Activated T-cell treated with anti-CD3 and anti-CD28 coated beads, Interleukin-2, amount 50 U/mL, for 72 hours (primary cell): ENCODE measurements at places on chromosomes 16 and 17. TPM values are rescaled to one million over a fixed set of nuclear protein-coding genes. Genes with fewer than 3 reads are reported as not detected.

Gene DNAH2
- 0.07 TPM for total RNA-seq

Gene HS3ST3A1
- 0.72 TPM for total RNA-seq

Gene ZNF19
- total RNA-seq: 4.5 TPM

Gene FAM20A
- not detected for total RNA-seq

Gene CCDC137
- total RNA-seq: 46.5 TPM

Gene MT1F
- total RNA-seq: 39.1 TPM

Gene DCTPP1
- 56.5 TPM for total RNA-seq

Gene ITGB3
- total RNA-seq: not detected

Gene AXIN2
- total RNA-seq: 5.9 TPM

Gene TAC4
- not detected for total RNA-seq

Gene MT2A
- 391 TPM for total RNA-seq

Gene SLC5A2
- total RNA-seq: not detected

DNA sequence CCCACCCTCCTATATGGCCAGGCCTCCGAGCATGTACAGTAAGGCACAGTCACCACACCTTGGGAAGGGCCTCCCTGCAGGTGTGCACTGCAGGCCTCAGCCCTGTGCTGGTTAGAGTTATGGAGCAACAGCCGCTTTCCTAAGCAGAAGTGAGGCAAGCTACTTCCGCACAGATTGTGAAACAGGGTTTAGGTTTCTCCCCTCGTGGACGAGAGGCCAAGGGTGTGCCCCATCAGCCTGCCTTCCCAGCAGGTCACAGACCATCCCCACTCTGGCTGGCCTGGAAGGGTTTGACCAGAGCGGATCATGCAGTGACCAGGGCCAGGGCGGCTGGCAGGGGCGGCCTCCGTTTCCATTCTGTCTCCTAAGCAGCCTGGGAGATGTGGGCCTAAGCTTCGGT is 4.7 kb downstream of the MSRB1 start:
- no peak overlapping the region for H3K27ac ChIP-seq
- H3K27me3 ChIP-seq: no peaks in the 10 kb centered on the region
- H3K4me3 ChIP-seq: no peak overlapping the region
- DNase-seq: no peak

DNA sequence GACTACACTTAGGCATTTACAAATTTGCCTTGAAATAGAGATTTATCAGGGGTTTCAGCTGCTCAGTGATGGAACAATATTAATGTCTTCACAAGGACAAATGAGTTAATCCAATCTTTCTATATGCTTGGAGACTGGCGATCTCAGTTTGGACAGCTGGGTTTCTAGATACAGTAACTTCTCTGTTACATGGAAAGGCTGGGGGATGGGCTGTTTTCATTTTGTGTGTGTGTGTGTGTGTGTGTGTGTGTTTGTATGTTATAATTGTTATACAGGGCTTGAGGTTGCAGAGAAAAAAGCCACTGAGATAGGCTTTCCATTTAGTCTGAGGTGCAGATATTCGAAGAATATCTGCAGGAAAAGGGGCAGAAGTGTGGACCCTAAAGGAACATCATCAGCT is 359.3 kb upstream of the SALL1 start:
- H3K4me1 ChIP-seq: no peaks in the 10 kb centered on the region
- DNase-seq: no peak
- no peaks in the 10 kb centered on the region for H3K27me3 ChIP-seq
- no peak overlapping the region for H3K27ac ChIP-seq
- no peak overlapping the region for H3K4me3 ChIP-seq

DNA sequence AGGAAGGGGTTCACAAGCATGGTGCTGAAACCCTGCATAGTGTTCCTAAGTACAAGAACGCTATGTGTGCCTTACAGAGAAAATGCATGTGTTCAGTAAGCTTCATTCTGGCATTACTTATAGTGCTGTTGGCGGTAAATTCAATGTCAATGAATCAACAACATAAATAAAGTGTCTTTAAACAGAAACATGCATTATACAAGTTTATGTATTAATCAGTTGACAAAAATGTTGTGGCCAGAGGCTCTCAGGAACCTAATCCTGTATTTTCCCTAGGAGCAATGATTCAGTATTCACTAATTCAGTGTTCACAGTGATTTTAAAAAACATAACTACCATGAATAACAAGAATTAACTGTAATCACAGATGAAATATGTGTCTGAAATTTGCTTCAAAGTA is 47.1 kb upstream of the MYOCD start:
- no peak for DNase-seq
- H3K4me3 ChIP-seq: no peak overlapping the region
- no peaks in the 10 kb centered on the region for H3K36me3 ChIP-seq
- H3K4me1 ChIP-seq: no peaks in the 10 kb centered on the region
- no peaks in the 10 kb centered on the region for H3K27me3 ChIP-seq

DNA sequence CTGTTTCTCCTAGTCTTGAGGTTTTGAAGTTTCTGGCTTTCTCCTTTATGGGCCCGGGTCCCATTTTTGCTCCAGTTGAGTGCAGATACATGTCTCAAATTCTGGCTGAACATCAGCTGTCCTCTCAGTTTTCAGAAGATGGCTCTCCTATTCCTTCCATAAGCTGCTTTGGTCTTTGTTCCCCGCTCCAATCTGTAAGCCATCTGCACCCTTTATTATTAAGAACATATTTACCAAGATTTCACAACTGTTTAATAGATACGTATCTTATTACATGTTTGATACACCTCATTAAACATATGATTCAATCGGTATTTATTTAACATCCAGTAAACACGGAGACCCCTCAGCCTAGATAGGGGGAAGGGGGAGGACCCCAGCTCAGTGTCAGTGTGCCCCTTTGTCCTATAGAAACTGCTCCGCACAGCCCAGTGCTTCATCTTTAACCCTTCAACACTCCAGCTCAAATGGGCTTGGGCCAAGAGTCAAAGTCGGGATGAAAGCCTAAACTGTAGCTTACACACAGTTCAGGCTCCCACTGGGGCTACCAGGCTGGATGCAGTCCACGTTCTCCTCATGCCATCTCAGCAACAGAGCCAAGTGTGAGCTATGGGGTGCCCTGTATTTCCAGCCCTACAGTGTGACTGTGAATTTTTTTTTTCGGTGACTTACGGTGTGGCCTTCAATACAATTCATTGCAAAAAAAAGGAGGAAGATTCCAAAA is 166.0 kb upstream of the ZFHX3 start:
- H3K27ac ChIP-seq: no peak overlapping the region
- no peaks in the 10 kb centered on the region for H3K27me3 ChIP-seq
- H3K4me3 ChIP-seq: no peak overlapping the region
- no peaks in the 10 kb centered on the region for H3K36me3 ChIP-seq
- DNase-seq: no peak

- DNase-seq: no peak
- H3K36me3 ChIP-seq: peaks cover 2% of the 10 kb centered on the region
- no peaks in the 10 kb centered on the region for H3K27me3 ChIP-seq
- H3K4me3 ChIP-seq: no peak overlapping the region
These were observed 23.7 kb upstream of the SOX9 start for GRCh38 chr17:72097144-72097543.

DNA sequence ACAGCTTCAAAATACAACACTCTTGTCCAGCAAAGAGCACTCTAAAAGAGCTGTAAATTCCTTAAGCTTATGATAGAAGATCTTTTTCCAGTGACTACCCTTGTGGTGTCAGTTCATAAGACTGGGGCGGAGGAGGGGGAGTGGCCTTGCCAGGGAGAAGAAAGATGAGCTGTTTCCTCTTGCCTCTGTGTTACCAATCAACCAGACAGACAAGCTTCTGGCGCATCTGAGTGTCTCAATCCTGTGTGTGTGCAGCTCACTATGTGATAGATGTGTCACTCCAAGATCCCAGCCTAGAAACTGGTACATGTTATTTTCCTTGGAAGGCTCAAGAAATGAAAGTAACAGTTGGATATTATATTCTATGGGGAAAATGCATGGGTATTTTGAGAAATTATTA is 167.4 kb upstream of the CACNG3 start:
- peaks cover 11% of the 10 kb centered on the region for H3K4me1 ChIP-seq
- H3K36me3 ChIP-seq: peaks cover 11% of the 10 kb centered on the region
- no peak for DNase-seq
- no peaks in the 10 kb centered on the region for H3K27me3 ChIP-seq
- H3K4me3 ChIP-seq: no peak overlapping the region

- no peaks in the 10 kb centered on the region for H3K27me3 ChIP-seq
- DNase-seq: peak; percentile 49
- peaks cover 1% of the 10 kb centered on the region for H3K36me3 ChIP-seq
- peaks cover 60% of the 10 kb centered on the region for H3K4me1 ChIP-seq
- H3K4me3 ChIP-seq: peak overlapping the region; percentile 86
- H3K27ac ChIP-seq: peak overlapping the region; percentile 14
These were observed 127.2 kb downstream of the HS3ST3B1 start for GRCh38 chr17:14427900-14428647.

GRCh38 chr16:4200781-4201137 is 41.1 kb downstream of the SRL start:
- DNase-seq: no peak
- H3K27ac ChIP-seq: no peak overlapping the region
- peaks cover 8% of the 10 kb centered on the region for H3K4me1 ChIP-seq

DNA sequence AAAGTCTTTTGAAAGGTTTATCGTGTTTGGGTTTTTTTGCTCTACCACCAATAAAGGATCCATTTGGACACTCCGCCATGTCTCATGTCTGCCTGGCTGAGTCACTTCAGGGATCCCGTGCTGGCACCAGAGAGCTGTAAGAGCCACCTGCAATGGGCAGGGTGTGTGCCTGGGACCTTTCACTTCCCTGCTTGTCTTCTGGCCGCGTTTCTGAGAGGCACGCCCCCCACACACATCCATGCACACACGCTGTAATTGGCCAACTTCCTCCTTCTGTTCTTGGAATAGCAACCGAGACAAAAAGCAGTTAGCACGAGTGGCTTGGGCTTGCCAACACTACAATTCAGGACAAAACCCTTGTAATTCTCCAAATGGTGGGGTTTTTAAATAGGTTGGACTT is 9.8 kb upstream of the SOST start:
- peaks cover 9% of the 10 kb centered on the region for H3K4me1 ChIP-seq
- no peak overlapping the region for H3K4me3 ChIP-seq
- H3K27ac ChIP-seq: no peak overlapping the region
- no peaks in the 10 kb centered on the region for H3K27me3 ChIP-seq
- no peak for DNase-seq

DNA sequence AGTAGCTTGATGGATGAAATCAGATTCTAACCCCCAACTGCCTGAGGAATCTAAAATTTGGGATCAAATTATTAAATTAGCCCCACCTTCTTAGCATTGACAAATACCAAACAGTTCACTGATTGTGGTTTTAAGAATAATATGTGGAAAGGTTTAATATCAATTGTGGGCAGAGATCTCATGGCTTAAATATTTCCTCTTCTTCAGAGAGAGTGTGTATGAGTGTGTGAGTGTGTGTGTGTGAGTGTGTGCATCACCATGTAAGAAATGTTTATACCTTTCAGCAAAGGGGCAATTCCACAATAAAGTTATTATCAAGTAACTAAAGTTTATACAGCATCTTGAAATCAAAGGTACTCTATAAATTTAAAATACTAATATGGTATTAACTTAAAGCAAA is 3.2 kb downstream of the SMURF2 start:
- no peak overlapping the region for H3K4me3 ChIP-seq
- peaks cover 6% of the 10 kb centered on the region for H3K36me3 ChIP-seq
- H3K27ac ChIP-seq: no peak overlapping the region
- peaks cover 47% of the 10 kb centered on the region for H3K4me1 ChIP-seq
- no peaks in the 10 kb centered on the region for H3K27me3 ChIP-seq
- DNase-seq: no peak

- no peak overlapping the region for H3K27ac ChIP-seq
- no peaks in the 10 kb centered on the region for H3K36me3 ChIP-seq
- no peak overlapping the region for H3K4me3 ChIP-seq
- no peaks in the 10 kb centered on the region for H3K4me1 ChIP-seq
- DNase-seq: no peak
These were observed 24.3 kb upstream of the DNAI2 start for GRCh38 chr17:74249590-74250270.

DNA sequence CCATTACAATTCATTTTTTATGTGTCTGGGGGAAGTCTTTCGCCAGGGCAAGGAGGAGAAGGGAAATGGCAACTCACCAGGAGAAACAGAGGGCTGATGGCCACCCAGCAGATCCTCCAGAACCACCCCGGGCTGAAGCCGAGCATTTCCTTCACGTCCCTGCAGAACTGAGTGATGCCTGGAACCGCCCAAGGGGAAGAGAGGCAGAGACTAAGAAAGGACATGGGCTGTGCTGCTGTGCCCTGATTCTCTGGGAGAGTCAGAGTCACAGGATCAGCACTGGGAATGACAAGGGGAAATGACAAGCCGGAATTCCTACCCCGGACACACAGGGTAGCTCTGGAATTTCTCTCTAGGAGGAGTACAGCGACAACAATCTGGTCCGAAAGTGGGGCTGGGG is 27.8 kb downstream of the SLC6A4 start:
- no peak overlapping the region for H3K4me3 ChIP-seq
- no peaks in the 10 kb centered on the region for H3K36me3 ChIP-seq
- peaks cover 20% of the 10 kb centered on the region for H3K27me3 ChIP-seq
- H3K27ac ChIP-seq: no peak overlapping the region

DNA sequence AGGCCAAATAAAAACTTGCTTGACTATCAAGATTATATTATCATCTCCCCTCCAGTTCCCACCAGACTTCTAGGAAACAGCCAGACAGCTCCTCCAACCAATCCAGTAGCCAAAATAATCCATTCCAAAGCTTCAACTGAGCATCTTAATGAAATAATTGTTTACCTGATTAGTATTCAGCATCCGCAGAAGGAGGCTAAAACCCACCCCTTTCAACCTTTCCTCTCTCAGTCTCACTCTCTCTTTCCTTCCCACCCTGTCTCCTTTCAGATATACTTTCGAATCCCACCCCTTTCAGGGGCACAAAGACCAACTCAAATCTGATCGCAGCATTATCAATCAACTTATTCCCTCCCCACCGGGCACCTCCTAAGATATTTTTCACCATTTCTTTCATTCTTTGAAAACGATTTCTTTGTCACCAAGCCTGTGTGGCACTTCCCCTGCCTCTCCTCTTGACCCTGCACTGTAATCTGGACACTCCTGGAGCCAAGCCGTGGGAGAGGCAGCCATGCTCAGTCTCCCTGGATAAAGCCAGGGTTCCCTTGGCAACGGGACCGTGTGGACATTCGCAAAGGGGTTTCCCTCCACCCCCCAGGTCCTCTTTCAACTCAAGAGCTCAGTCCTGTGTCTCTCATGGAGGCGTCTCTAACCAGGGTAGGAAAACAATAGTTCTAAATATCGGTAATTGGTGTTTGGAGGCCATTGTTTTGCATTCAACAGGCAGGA is at the start of gene ANKFN1:
Gene ANKFN1, plus strand, starts transcription at position 602 of the 729 bp plus-strand sequence. CDS start 59,193 bp downstream, outside the sequence.
- DNase-seq: no peak
- peaks cover 10% of the 10 kb centered on the region for H3K27me3 ChIP-seq
- no peak within 1 kb of the TSS for H3K27ac ChIP-seq
